ENCODE measurements at places on chromosomes 1 and 21. TPM values are rescaled to one million over a fixed set of nuclear protein-coding genes. Genes with fewer than 3 reads are reported as not detected.

The MX1 gene
- total RNA-seq = 66.7 TPM

The STUM gene
- total RNA-seq = 0.14 TPM

The TSHB gene
- total RNA-seq = not detected

The C1QA gene
- total RNA-seq = 0.55 TPM

The PRRX1 gene
- not detected for total RNA-seq
